Esophagus squamous epithelium (tissue), 5 donors: ENCODE measurements at places on chromosomes 5 and 9.

DNA sequence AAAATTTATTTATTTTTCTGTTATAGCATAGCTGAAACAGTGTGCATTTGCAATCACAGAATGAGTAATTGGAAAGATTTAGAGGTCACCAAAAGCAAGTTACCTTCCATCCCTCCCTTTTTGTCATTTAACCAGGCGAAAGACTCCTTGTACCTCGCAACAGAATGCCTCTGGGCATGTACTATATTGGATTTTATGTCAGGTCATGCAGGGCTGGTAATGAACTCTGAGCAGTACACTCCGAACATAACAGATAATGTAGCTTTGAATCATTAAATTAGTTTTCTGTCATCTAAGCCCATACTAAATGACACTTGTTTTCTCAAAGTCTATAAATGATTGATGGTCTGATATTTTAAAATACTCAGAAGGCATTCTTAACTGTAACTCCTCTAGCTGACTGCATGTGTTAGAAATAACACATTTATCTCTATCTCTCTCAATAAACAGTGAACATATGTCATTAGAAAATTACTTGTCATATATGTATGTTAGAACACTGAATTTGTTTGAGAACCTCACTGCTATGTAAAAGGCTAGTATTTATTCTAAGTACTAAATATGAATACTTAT, 541.2 kb downstream of the CDH10 start:
- no peak for DNase-seq

GRCh38 chr5:179275941-179276837, 69.1 kb downstream of the ADAMTS2 start:
- DNase-seq: no peak

- DNase-seq: no peak
Measured at GRCh38 chr9:137218754-137219271, 3.2 kb downstream of the RNF208 start.

DNA sequence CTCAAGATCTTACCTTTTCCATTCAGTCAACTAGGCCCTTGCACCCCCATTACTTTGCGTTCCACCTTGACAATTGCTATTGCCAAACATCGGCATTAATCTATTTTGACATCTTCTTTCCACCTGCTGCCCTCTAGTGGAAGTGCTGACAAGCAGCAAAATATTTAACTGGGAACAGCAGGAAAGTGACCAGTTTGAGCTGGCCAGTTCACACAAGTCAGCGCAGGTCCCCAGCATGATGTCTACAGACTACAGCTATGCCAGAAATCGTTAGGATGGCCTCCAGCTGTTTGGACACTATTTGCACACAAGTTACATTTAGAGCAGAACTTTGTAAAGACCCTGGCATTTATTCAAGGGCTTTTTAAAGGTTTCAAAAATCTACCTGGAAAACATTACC, 160.1 kb downstream of the GHR start:
- no peak for DNase-seq
